ENCODE measurements at places on chromosomes 13 and 19. TPM values are rescaled to one million over a fixed set of nuclear protein-coding genes. Genes with fewer than 3 reads are reported as not detected.
A peak's percentile ranks its signal among the peaks of the same experiment; 100 is the strongest.

GRCh38 chr19:49151267-49152118, 3.7 kb downstream of the HRC start:
- H3K4me3 ChIP-seq = peak overlapping the region; percentile 69
- no peak overlapping the region for H3K27ac ChIP-seq
- no peaks in the 10 kb centered on the region for H3K27me3 ChIP-seq
- H3K36me3 ChIP-seq = no peaks in the 10 kb centered on the region

DNA sequence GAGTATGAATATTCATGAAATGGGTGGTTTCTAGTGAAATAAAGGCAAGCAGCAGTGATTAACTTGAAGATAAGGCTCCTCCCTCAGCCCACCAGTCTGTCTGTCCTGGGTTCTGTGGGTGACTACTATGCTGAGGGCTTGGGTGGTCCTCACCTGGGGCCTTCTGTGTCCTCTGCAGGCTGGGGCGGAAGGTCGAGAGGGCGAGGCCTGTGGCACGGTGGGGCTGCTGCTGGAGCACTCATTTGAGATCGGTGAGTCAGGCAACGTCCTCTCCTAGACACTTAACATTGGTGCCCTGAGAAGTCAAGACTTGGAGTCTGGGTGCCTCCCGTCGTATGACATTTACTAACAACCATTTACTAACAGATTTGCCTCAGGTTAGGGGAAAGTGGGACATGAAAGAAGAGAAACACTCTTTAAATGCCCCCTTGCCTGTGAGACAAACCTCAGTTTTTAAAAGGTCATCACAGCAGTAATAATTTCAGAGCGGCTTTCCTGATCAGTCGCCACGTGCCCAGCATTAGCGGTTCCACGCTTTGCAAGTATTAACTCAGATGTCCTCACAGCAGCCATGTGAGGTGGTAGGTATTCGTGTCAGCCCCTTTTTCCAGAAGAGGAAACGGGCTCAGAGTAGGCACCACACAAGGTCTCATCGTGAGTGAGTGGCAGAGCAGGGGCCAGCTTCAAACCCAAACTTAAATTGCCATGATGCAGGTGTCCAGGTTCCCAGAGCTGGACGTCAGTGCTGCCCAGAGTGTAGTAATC, 1.3 kb upstream of the GARIN5A start:
- H3K36me3 ChIP-seq = peaks cover 11% of the 10 kb centered on the region
- DNase-seq = no peak
- no peaks in the 10 kb centered on the region for H3K27me3 ChIP-seq
- H3K4me3 ChIP-seq = no peak overlapping the region
- H3K27ac ChIP-seq = no peak overlapping the region

DNA sequence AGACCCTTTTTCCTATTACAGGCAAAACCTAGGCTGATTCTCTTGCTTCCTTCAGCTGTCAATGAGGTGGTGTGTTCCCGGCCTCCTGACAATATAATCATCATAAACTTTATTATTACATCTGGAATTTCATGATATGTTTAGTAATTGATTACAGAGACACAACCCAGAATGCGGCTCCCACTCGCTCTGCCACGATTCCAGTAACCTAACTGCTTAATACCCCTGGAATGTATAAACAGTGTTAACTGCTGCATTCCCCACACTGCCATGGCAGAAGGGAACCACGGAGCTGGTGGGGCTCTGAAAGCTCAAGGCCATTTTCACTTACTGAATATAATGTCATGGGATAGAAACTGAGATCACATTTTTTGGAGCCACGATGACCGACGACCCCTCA, 17.1 kb downstream of the TSHZ3 start:
- H3K27ac ChIP-seq = no peak overlapping the region
- H3K36me3 ChIP-seq = no peaks in the 10 kb centered on the region
- no peaks in the 10 kb centered on the region for H3K27me3 ChIP-seq
- H3K4me1 ChIP-seq = peaks cover 15% of the 10 kb centered on the region
- no peak overlapping the region for H3K4me3 ChIP-seq
- DNase-seq = no peak

DNA sequence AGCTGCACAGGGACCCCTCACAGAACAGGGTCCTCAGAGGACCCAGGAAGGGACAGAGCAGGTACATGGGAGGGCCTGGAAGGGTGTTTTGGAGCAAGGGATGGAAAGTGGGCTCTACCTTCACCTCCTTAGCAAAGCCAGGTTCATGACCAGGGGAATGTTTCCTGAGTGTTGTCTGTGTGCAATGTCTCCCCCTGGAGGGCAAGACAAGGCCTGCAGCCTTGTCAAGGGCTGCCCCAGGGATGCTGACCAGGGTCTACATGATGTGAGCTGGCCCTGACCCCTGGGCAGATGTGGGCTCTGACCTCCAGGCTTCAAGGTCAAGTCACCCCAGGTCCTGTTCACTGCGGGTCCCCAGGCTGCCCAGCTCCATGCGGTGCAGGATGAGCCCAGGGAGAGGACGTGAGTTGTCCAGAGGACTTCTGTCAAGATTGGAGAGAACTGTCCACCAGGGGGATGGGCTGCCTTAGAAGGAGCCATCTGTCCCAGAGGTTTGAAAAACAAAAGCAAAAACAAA, 1.0 kb upstream of the CEACAM1 start:
- DNase-seq = peak; percentile 49
- no peaks in the 10 kb centered on the region for H3K27me3 ChIP-seq
- H3K4me1 ChIP-seq = peaks cover 9% of the 10 kb centered on the region
- H3K27ac ChIP-seq = no peak overlapping the region
- no peak overlapping the region for H3K4me3 ChIP-seq

CGB7 gene
- 1.2 TPM for total RNA-seq

GRCh38 chr19:33778089-33778791, 18.4 kb upstream of the KCTD15 start:
- DNase-seq = peak; percentile 99
- H3K4me3 ChIP-seq = no peak overlapping the region
- H3K36me3 ChIP-seq = no peaks in the 10 kb centered on the region
- no peaks in the 10 kb centered on the region for H3K27me3 ChIP-seq

GRCh38 chr19:19115954-19116353, 22.3 kb downstream of the TMEM161A start:
- H3K27me3 ChIP-seq = no peaks in the 10 kb centered on the region
- no peak overlapping the region for H3K4me3 ChIP-seq
- peaks cover 10% of the 10 kb centered on the region for H3K4me1 ChIP-seq
- no peak overlapping the region for H3K27ac ChIP-seq
